ENCODE measurements at places on chromosomes 6 and 20. TPM values are rescaled to one million over a fixed set of nuclear protein-coding genes. Genes with fewer than 3 reads are reported as not detected.

The HCK gene
- 0.54 TPM for total RNA-seq

The HDGFL1 gene
- total RNA-seq: not detected

The TREM2 gene
- total RNA-seq: not detected

The SLC22A16 gene
- 0.54 TPM for total RNA-seq

The HLA-G gene
- 0.41 TPM for total RNA-seq

The CRISP3 gene
- 0.80 TPM for total RNA-seq

The KIF25 gene
- not detected for total RNA-seq

The PLCB4 gene
- total RNA-seq: 10.5 TPM

The EDN3 gene
- total RNA-seq: not detected

The DACT2 gene
- total RNA-seq: 0.23 TPM

The FILIP1 gene
- total RNA-seq: 32.0 TPM

The MAS1 gene
- not detected for total RNA-seq

DNA sequence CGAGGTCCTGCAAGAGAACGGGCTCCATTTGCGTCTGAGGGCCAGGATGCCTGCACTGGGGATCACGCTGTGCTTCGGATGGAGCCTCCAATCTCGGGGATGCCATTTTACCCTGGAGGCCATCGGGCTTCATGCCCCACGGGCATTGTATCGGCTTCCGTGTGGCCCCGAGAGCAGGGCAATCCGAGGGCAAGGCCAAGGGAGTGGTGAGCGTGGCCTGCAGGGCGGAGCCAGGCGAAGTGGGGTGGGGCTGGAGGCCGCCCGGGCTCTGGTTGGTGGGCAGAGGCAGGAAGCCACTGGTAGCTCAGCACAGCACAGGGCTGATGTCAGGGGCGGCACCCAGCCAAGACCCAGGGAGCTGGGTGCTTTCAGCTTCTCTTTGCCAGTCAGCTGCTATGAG, 57.5 kb upstream of the BHLHE23 start:
- DNase-seq: no peak

GRCh38 chr6:6752129-6752528, 163.6 kb downstream of the LY86 start:
- DNase-seq: no peak

DNA sequence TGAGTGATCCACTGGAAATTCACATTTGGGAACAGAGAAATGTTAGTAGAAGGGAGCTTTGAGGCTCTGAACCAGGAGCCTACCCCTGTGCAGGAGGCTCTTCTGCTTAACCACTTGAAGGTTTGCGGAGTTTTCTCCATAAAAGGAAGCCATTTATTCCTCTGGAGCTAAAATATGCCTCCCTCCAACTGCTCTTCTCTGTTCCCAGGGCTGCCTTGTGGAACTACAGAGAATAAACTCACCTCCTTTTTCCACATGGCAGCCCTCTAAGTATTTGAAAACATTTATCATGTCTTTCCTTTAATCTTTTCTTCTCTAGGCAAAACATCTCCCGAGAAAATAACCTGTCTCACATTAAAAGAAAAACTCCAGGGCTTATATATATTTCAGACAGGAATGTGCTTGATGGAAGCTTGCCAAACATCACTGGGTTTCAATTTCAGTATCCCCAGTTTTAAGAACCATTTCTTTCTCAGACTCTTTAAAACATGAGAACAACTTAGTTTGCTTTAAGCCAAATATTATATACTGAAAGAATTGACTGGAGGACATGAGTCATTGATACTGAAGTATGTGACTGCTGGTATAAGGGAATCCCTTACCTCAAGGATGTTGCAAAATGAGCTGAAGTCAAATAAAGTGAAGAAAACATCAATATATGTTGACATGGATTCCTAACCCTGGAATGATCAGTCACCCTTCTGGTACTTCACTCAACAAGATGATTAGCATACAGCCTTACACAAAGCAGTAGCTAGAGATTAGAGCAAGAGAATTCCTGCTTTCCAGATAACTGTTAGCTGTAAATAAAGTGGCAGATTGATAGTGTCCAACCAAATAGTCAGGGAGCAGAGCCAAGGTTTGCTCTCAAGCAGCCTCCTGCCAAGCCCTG, 74.0 kb downstream of the ZBTB2 start:
- no peak for DNase-seq

- peak; percentile 79 for DNase-seq
Measured at GRCh38 chr6:52286798-52287432, 2.4 kb upstream of the MCM3 start.

- DNase-seq: peak; percentile 56
Measured at GRCh38 chr20:37896932-37897548, 5.9 kb upstream of the VSTM2L start.

DNA sequence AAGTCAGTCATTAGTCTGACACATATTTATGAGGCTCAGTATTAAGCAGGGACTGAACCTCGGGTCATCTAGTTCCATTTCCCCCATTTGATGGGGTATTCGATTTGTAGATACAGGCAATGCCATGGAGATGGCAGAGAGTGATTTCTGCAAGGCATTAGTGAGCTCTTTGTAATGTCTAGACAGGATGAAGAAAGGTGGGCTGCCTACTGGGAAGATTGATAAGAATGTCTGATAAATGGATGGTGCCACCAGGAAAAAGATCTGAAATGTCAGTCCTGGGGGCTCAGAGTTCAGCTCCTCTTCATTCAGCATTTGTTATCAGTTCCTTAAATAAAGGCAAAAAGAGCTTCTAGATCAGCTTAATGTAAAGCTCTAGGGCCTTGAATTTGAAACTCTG, 51.4 kb downstream of the HS3ST5 start:
- no peak for DNase-seq

- DNase-seq: no peak
Measured at GRCh38 chr20:42276718-42277602, 658.8 kb upstream of the CHD6 start.

DNA sequence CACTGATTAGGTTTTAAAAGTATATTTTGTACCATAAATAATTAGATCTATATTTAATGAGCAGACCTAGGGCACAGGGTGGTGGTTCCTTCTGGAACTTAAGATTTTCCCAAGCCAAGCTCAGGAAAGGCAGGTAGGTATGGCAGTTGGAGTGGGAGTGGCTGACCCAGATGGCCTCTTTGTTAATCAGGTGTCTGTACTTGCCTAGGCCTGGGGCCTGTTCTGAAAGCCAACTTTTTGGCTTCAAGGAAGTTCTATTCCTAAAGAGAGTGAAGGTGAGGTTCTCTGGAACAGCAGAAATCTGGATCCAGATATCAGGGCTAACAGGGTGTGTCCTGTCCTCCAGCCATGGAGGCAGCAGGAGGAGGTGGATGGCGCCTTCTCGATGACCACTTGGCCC, 44.9 kb downstream of the VEGFA start:
- no peak for DNase-seq

- no peak for DNase-seq
Measured at GRCh38 chr6:49543087-49543858, 7.2 kb upstream of the C6orf141 start.

DNA sequence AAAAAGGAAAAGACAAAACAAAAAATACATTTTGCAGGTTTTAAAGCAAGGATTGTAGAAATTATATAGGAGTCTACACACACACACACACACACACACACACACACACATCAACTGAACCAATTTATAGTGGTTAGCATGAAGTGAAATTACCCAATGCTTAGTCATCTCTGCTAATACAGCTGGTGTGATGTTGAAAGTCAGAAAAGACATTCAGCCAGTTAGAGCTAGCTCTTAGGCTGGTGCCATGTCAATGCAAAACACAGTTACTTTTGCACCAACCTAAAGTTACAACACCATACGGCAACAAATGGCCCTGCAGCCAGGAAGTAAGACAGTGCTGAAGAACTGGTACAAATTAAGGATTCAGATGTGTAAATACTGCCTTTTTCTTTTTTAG, 15.2 kb downstream of the FAM210B start:
- DNase-seq: no peak

DNA sequence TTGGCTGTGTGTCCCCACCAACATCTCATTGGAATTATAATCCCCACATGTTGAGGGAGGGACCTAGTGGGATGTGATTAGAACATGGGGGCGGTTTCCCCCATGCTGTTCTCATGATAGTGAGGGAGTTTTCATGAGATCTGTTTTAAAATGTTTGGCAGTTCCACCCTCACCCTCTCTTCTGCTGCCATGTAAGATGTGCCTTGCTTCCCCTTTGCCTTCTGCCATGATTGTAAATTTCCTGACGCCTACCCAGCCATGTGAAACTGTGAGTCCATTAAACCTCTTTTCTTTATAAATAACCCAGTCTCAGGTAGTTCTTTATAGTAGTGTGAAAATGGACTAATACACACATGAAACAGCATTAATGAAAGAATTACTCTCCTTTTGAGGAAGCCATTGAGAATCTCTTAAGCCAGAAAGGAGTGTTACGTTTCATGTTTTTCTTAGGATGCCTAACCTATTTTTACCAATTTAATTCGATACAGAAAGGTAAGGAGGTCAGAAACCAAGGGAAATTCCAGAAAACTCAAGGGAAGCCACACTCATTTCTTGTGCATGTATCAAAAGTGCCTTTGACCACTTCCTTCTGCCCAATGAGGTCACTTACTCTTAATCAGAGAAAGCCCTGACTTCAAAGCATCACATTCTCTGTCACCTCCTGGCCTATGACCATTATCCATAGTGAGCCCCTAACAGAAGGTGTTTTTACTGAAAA, 24.7 kb upstream of the HINT3 start:
- DNase-seq: no peak

GRCh38 chr6:147164761-147165160, 39.5 kb upstream of the STXBP5 start:
- DNase-seq: no peak

DNA sequence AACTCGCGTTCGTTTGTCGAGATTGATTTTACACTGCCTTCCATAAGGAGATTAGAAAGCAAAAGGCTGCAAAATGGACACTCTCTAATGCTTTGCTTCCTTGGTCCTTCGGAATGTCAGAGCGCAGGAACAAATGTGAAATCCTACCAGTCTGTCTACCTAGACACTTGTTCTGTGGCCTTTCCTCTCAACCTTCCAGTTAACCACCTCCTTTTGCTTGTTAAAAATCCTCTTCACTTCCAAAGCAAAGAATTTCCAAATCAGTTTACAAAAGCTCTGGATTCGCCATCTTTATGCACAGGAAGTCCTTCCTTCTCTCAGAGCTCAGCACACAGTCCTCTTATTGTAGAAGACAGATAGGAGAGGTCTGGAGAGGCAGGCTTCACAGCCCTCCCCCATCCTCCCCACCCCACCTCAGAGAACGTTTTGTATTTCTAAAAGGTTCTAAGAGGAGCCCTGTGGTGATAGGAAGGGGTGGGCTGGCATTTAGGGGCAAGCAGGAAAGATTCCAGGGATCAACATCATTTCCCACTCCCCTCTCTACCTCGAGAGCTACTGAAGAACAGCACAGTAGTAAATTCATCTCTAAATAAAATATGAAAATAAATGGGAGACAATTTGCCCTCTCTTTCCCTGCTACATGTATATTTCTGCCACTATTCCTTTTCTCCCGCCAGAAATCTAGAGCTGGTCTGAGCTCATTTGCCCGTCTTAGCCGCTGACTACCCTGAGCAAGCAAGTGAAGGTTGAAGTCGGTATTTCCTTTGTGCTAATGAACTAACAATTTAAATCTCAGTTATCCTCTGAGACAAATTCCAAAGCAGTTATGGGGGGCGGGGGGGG, 18.9 kb downstream of the TFAP2A start:
- DNase-seq: peak; percentile 2

DNA sequence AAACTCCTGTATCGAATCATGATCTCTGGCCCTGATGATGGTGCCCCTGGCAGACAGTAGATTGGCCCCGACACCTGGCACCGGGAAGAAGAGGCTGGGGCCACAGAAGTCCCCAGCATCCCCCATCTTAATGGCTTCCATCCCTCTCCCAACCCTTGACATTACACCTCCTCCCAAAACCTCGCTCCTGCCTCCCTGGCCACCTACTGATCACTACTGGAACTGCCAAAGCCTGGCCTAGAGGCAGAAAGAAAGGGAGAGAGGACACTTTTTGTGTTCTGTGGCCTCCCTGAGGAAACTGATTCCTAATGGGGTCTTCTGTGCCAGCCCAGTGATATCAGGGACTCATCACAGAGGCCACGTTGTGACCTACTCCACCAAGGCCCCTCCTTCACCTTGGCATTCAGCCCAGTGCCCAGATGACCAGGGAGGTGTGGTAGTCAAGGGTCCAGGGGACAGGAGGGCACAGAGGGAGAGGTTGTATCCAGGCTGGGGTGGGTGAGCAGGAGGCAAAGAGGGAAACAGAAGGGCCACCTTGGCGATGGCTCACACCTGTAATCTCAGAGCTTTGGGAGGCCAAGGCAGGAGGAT, 6.1 kb downstream of the C20orf173 start:
- DNase-seq: peak; percentile 59

DNA sequence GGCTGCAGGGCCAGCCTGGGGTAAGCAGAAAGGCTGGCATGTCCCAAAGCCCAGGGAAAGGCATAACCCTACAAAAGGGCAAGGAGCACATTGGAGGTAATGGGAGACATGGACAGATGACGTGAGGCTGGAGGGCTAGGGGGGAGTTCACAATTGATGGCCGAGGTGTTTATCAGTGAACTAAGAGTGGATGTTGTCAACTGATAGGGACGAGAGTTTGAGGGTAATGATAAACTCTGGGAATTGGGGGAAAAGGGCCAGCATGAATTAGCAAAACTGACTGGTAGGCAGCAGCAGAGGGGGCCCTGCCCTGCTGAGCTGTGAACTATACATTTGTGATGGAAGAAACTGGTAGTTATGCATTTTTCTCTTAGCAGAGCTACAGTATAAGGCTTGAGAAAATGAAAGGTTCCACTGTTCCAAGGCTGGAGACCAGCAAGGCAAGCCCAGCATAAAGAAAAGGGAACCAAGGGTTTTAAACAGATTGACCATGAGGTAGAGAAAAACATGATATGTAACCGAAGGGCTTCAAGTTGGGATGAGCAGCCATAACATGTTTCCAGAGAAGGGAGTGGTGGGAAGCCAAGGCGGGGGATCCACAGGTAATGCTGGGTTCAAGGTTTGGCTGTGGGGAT, 98.1 kb upstream of the MLN start:
- no peak for DNase-seq

- no peak for DNase-seq
Measured at GRCh38 chr20:32752458-32753250, 9.4 kb upstream of the COMMD7 start.

GRCh38 chr20:33232486-33233072, 3.2 kb upstream of the BPIFA1 start:
- no peak for DNase-seq

- no peak for DNase-seq
Measured at GRCh38 chr20:9388813-9389161, 125.6 kb upstream of the LAMP5 start.

DNA sequence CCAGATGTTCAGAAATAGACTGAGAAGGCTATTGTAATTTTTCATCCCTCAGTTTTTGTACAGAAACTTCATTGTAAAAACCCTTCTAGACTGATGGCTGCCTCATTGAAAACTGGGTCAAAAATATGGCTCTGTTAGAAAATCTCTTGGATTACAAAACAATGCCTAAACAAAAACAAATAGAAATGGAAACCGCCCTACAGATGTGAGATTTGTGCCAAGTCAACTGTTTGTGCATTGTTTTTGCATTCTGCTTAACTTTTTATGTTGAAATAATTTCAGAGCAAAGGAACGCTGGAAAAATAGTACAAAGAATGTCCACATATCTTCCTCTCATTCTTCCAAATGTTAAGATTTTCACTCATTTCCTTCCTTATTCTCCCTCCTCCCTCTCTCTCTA, 425.1 kb downstream of the FOXA2 start:
- DNase-seq: no peak

GRCh38 chr20:61805365-61805764, 260.3 kb downstream of the TAF4 start:
- no peak for DNase-seq
